Testis (tissue), 5 donors: ENCODE measurements at places on chromosomes 12 and 14. TPM values are rescaled to one million over a fixed set of nuclear protein-coding genes. Genes with fewer than 3 reads are reported as not detected.

DNA sequence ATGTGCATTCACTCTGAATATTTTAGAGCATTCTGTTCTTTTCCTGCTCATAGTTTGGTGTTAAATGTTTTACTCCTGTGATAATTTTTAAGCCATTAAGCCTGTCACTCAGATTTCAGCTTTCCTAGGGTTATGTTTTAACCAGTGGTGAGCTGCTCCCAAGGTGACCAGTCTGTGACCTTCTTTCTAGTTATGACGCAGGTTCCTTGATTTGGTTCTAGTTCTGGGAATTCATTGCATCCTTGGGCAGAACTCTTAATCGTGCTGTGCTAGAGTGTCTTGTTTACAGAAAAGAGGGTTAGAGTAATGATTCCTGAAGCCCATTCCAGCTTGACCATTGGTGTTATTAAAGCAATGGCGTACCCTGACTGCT lies 2.2 kb downstream of the GABARAPL1 start:
- H3K27ac ChIP-seq, result peak overlapping the region; percentile 100
- H3K4me3 ChIP-seq, result peak overlapping the region; percentile 74
- H3K4me1 ChIP-seq, result peaks cover 4% of the 10 kb centered on the region
- H3K36me3 ChIP-seq, result no peaks in the 10 kb centered on the region
- H3K27me3 ChIP-seq, result no peaks in the 10 kb centered on the region
- DNase-seq, result no peak

- H3K27me3 ChIP-seq, result no peaks in the 10 kb centered on the region
- no peak overlapping the region for H3K27ac ChIP-seq
- H3K36me3 ChIP-seq, result no peaks in the 10 kb centered on the region
- no peak overlapping the region for H3K4me3 ChIP-seq
Observed at GRCh38 chr14:61258985-61259384, 22.2 kb downstream of the TMEM30B start.

GRCh38 chr12:124397807-124398577 lies 103.1 kb downstream of the RFLNA start:
- no peak overlapping the region for H3K4me3 ChIP-seq
- DNase-seq, result no peak
- H3K27ac ChIP-seq, result peak overlapping the region; percentile 85
- H3K4me1 ChIP-seq, result peaks cover 64% of the 10 kb centered on the region

DNA sequence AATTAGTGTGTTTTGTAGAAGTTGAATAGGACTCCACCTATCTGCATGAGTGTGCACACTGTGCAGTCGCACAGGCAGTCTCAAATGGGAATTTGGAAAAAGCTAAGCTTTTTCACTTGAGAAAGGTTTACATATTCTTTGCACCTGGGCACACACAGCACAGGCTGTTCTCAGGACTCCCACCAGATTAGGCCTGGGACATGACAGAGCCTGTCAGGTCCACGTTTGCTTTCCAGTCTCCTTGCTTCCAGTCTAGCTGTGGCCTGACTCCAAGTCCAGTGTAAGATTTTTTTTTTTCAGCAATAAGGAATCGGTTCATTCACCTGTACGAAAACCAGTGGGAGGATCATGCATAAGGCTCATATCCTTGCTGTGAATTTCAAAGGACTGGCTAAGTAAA lies 181.3 kb downstream of the ZFP36L1 start:
- H3K4me1 ChIP-seq, result peaks cover 40% of the 10 kb centered on the region
- no peaks in the 10 kb centered on the region for H3K27me3 ChIP-seq
- H3K36me3 ChIP-seq, result no peaks in the 10 kb centered on the region
- no peak for DNase-seq

DNA sequence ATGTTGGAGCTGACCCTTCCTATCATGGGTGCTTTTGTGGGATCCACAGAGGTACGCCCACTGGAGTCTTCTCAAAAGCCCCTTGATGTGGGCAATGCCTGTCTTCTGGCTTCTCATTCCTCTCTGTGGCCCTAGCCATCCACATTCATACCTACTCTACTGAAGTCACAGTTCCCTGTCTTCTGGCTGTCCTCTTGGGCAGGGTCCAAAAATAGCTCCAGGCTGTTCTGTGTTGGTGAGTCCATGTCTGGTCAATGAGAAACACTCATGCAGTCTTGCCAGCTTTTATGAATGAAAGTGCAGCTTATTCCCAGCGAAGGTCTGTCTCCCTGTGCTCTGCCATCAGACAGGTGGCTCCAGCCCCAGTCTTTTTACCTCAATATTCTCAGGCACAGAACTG lies 135.9 kb upstream of the MDM1 start:
- no peak overlapping the region for H3K4me3 ChIP-seq
- H3K4me1 ChIP-seq, result no peaks in the 10 kb centered on the region
- no peaks in the 10 kb centered on the region for H3K27me3 ChIP-seq

DNA sequence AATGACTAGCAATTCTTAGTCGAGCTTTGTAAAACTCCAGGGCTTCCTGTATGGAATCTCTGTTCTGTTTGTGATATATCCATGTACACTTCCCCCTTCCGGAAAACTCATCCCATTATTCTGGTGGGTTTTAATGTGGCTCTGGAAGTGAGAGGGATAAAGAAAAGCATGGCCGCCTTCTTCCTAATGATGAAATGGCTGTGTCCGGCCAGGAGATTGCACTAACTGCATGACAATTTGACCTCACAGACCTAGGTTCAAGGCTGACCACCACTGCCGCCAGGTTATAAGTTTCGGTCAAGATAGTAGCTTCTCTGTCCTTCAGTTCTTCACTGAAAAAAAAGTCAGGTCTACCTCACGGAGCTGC lies 41.0 kb upstream of the NPAS3 start:
- peak overlapping the region; percentile 71 for H3K27ac ChIP-seq
- no peaks in the 10 kb centered on the region for H3K27me3 ChIP-seq
- no peaks in the 10 kb centered on the region for H3K4me1 ChIP-seq
- peak; percentile 15 for DNase-seq
- H3K4me3 ChIP-seq, result peak overlapping the region; percentile 60
- no peaks in the 10 kb centered on the region for H3K36me3 ChIP-seq

GRCh38 chr12:68334132-68334531 lies 2.0 kb upstream of the MDM1 start:
- H3K27me3 ChIP-seq, result no peaks in the 10 kb centered on the region
- H3K4me1 ChIP-seq, result peaks cover 6% of the 10 kb centered on the region
- H3K27ac ChIP-seq, result no peak overlapping the region
- no peak overlapping the region for H3K4me3 ChIP-seq

DNA sequence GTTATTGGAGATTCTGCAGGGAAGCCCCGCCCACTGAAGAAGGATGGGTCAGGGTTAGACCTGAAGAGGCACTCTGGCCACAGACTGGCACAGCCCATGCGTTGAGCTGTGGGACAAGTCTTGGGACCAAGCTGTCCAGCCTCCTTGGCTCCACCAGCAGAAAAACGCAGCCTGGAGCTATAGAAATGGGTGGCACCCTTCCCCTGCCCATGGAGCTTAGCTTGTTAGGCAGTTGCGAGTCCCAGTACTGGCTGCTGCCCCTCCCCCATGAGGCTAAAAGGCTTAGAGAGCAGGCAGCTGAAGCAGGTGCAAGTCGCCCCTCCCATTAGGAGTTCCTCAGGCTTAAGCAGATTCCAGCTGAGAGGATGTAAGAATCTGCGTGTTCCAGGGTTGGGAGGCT lies 1124.0 kb upstream of the TMEM132C start:
- peaks cover 8% of the 10 kb centered on the region for H3K4me1 ChIP-seq
- no peak for DNase-seq
- H3K4me3 ChIP-seq, result no peak overlapping the region
- H3K27ac ChIP-seq, result no peak overlapping the region
- no peaks in the 10 kb centered on the region for H3K36me3 ChIP-seq

GRCh38 chr14:75315144-75315543 lies 36.5 kb downstream of the FOS start:
- H3K4me1 ChIP-seq, result peaks cover 16% of the 10 kb centered on the region
- no peak overlapping the region for H3K27ac ChIP-seq

GRCh38 chr12:92096346-92097136 lies 49.1 kb downstream of the BTG1 start:
- no peaks in the 10 kb centered on the region for H3K27me3 ChIP-seq
- no peaks in the 10 kb centered on the region for H3K36me3 ChIP-seq
- no peak overlapping the region for H3K27ac ChIP-seq
- DNase-seq, result no peak
- H3K4me1 ChIP-seq, result no peaks in the 10 kb centered on the region
- H3K4me3 ChIP-seq, result no peak overlapping the region

GRCh38 chr12:50642035-50642451 lies 121.9 kb upstream of the ATF1 start:
- H3K27me3 ChIP-seq, result no peaks in the 10 kb centered on the region
- H3K4me3 ChIP-seq, result no peak overlapping the region
- no peak for DNase-seq

GRCh38 chr12:111404362-111405148 lies 1.2 kb upstream of the SH2B3 start:
- H3K4me3 ChIP-seq, result peak overlapping the region; percentile 77
- H3K4me1 ChIP-seq, result peaks cover 22% of the 10 kb centered on the region
- H3K27ac ChIP-seq, result peak overlapping the region; percentile 6
- no peak for DNase-seq
- no peaks in the 10 kb centered on the region for H3K36me3 ChIP-seq

GRCh38 chr14:56313789-56314188 lies 195.6 kb downstream of the PELI2 start:
- H3K4me3 ChIP-seq, result no peak overlapping the region
- DNase-seq, result no peak
- H3K27me3 ChIP-seq, result no peaks in the 10 kb centered on the region
- H3K4me1 ChIP-seq, result peaks cover 19% of the 10 kb centered on the region

DNA sequence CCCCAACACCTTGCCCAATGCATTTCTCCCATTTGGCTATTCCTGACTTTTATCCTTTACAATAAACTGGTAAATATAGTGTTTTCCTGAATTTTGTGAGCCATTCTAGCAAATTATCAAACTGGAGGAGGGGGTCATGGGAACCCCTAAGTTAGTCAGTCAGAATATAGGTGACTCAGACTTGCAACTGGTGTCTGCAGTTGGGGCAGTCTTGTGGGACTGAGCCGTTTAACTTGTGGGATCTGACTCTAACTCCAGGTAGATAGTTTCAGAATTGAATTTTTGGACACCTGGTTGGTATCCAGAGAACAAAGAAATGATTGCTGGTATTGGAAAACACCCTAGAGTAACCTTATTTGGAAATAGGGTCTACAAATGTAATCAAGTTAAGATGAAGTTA lies 133.4 kb downstream of the CEP83 start:
- H3K27me3 ChIP-seq, result no peaks in the 10 kb centered on the region
- no peaks in the 10 kb centered on the region for H3K4me1 ChIP-seq
- no peak overlapping the region for H3K27ac ChIP-seq
- H3K36me3 ChIP-seq, result no peaks in the 10 kb centered on the region

DNA sequence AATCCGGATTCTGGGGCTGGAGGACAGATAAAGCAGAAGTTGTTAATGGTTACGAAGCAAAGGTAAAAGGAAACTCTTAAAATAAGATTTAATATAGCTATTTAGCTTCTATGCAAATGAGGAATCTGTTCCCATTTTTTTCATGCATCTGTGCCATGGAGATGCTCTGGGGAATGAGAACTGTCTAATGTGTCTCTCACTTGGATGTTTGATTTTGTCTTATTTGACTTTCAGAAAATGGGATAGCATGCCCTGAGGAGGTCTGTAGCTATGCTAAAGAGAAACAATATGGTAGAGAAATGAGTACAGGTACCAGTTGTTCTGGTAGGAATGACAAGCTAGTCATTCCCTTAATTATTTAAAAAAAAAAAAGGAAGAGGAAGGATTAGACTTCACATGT lies 24.3 kb downstream of the C12orf76 start:
- no peaks in the 10 kb centered on the region for H3K36me3 ChIP-seq
- no peak overlapping the region for H3K4me3 ChIP-seq
- no peaks in the 10 kb centered on the region for H3K4me1 ChIP-seq
- no peak for DNase-seq
- no peaks in the 10 kb centered on the region for H3K27me3 ChIP-seq

DNA sequence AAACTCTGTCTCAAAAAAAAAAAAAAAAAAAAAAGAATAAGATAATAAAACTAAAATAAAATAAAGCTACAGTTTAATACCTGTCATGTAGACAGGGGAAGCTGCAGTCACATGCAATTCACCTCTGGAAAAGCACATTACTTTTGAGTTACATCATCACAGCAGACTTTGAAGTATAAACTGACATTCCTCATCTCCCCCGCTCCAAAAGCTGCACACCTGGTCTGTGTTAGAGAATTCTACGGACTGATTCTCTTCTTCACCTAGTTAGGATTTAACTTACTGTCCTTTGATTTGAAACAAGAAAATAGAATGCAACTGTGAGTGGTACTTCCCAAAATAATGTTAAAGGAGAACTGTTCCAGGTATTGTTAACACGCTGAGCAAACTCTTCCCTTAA lies 25.1 kb downstream of the SPPL3 start:
- DNase-seq, result no peak
- H3K4me3 ChIP-seq, result no peak overlapping the region
- no peaks in the 10 kb centered on the region for H3K36me3 ChIP-seq
- H3K4me1 ChIP-seq, result no peaks in the 10 kb centered on the region

GRCh38 chr12:14989790-14990189 lies 16.9 kb downstream of the PDE6H start:
- no peak overlapping the region for H3K27ac ChIP-seq
- H3K4me3 ChIP-seq, result no peak overlapping the region
- H3K4me1 ChIP-seq, result no peaks in the 10 kb centered on the region
- no peak for DNase-seq

DNA sequence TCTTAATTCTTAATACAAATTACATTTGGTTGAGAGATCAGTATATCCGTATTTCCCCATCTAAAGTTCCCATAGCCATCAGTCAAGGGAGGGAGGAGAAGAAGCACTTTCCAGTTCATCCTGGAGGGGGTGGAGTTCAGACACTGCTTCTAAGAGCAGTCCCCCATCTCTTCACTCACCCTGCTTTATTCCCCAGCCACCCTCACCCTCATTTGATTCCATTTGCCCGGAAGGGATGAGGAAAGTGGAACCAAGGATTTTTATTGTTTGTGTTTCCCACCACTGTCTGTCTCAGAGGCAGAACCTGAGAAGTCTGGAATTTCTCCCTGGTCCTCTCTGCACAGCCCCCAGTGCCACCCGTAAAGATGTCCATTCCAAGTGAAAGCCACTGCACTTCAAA lies 134.2 kb upstream of the HIF1A start:
- peaks cover 24% of the 10 kb centered on the region for H3K4me1 ChIP-seq
- no peaks in the 10 kb centered on the region for H3K36me3 ChIP-seq
- no peak for DNase-seq
- H3K27me3 ChIP-seq, result no peaks in the 10 kb centered on the region
- H3K27ac ChIP-seq, result peak overlapping the region; percentile 65

GRCh38 chr14:87407344-87407743 lies 585.6 kb downstream of the GALC start:
- no peak overlapping the region for H3K4me3 ChIP-seq
- H3K27ac ChIP-seq, result no peak overlapping the region
- no peaks in the 10 kb centered on the region for H3K27me3 ChIP-seq
- no peak for DNase-seq

DNA sequence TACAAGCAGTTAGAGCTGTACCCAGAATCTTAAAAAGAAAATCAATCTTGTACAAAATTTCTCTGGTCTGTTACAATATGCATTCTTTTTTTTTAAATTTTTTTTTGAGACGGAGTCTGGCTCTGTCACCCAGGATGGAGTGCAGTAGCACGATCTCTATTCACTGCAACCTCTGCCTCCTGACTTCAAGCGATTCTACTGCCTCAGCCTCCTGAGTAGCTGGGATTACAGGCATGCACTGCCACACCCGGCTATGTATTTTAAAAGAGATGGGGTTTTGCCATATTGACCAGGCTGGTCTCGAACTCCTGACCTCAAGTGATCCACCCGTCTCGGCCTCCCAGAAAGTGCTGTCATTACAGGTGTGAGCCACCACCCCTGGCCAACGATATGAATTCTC lies 4.1 kb downstream of the FBXO33 start:
- no peak overlapping the region for H3K27ac ChIP-seq
- H3K36me3 ChIP-seq, result no peaks in the 10 kb centered on the region
- peaks cover 11% of the 10 kb centered on the region for H3K4me1 ChIP-seq
- DNase-seq, result no peak
- no peak overlapping the region for H3K4me3 ChIP-seq

The AQP6 gene
- total RNA-seq, result 2.2 TPM

The GNB3 gene
- total RNA-seq, result 5.0 TPM

The FOXG1 gene
- 5.5 TPM for total RNA-seq

The GARIN6 gene
- total RNA-seq, result 53.2 TPM

The REP15 gene
- 1.1 TPM for total RNA-seq

The SLC10A1 gene
- not detected for total RNA-seq

The MTERF2 gene
- 25.2 TPM for total RNA-seq
